ENCODE measurements at places on chromosomes 5 and 9.

DNA sequence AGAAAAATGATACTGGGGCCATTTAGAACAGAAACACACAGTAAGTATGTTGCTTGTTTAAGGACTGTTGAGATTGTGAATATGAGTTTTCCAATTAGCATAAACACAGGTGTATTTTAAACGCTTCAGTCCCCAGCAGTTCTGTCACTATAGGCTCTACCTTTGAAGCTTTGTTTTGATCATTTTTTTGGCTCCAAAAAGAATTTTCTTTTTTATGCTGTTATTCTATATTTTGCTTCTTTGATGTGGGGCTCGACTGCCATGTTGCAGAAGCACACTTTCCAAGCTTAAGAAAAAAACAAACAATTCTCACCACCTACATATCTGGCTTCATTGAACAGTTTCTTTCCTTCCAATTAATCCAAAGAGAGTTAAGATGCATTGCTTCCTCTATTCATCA lies 131.0 kb upstream of the DMAC1 start:
- DNase-seq, result no peak

- DNase-seq, result no peak
These were observed 478.5 kb downstream of the AGTPBP1 start for GRCh38 chr9:85263288-85263687.

DNA sequence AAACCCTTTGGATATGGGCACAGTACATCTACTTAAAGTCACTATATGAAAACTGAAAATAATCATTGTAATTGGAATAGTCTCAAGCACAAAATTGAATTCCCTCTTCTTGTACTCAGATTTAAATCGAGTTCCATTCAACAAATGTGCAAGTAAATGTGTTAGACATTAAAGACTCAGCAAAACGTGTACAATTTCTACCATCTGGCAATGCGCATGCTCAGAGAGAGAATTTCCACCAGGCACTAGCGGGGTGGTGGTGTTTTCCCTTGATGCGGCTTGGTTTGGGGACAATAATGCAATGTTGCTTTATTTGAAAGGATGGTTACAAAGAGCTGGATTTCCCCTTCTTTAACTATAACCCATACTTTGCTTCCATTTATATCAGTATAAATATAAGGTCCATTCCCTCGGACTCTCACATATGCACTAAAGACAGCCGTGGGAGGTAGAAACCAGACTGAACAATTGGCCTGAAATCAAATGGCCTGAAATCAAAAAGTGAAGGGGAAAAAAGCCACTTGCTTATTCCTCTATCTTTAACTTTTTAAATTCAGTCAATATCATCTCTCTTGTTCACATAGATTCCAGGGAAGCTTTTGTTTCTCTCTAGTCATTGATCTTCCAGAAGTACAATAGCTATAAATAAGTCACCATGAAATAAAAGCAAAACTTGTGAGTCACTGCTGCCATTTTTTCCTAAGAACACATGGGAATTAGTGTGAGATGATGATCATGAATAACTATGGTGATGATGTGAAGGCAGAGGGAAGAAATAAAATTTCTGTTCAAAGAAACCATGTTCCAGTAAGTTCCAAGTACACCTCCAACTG lies 59.2 kb downstream of the ADAMTS12 start:
- no peak for DNase-seq

GRCh38 chr9:92709240-92709639 lies 39.3 kb upstream of the IPPK start:
- no peak for DNase-seq
